Breast epithelium (tissue), 4 donors: ENCODE measurements at places on chromosomes 12 and 14. TPM values are rescaled to one million over a fixed set of nuclear protein-coding genes. Genes with fewer than 3 reads are reported as not detected.

Gene INSM2
- not detected for total RNA-seq

Gene TGFB3
- 35.7 TPM for total RNA-seq

Gene CD4
- total RNA-seq = 11.0 TPM

Gene RPS6KL1
- 3.3 TPM for total RNA-seq

Gene BMP4
- total RNA-seq = 17.0 TPM

Gene CEP170B
- 10.1 TPM for total RNA-seq

Gene VRK1
- total RNA-seq = 16.7 TPM

Gene TAS2R20
- 5.6 TPM for total RNA-seq

Gene CCDC177
- 0.33 TPM for total RNA-seq

- H3K27me3 ChIP-seq = no peaks in the 10 kb centered on the region
- H3K27ac ChIP-seq = no peak overlapping the region
- DNase-seq = no peak
- no peaks in the 10 kb centered on the region for H3K4me1 ChIP-seq
- no peaks in the 10 kb centered on the region for H3K36me3 ChIP-seq
Observed at GRCh38 chr12:55694188-55694515, 13.6 kb downstream of the ITGA7 start.

- H3K4me1 ChIP-seq = no peaks in the 10 kb centered on the region
- no peaks in the 10 kb centered on the region for H3K27me3 ChIP-seq
- H3K4me3 ChIP-seq = no peak overlapping the region
- H3K36me3 ChIP-seq = no peaks in the 10 kb centered on the region
Observed at GRCh38 chr12:113862590-113863454, 103.3 kb downstream of the RBM19 start.

DNA sequence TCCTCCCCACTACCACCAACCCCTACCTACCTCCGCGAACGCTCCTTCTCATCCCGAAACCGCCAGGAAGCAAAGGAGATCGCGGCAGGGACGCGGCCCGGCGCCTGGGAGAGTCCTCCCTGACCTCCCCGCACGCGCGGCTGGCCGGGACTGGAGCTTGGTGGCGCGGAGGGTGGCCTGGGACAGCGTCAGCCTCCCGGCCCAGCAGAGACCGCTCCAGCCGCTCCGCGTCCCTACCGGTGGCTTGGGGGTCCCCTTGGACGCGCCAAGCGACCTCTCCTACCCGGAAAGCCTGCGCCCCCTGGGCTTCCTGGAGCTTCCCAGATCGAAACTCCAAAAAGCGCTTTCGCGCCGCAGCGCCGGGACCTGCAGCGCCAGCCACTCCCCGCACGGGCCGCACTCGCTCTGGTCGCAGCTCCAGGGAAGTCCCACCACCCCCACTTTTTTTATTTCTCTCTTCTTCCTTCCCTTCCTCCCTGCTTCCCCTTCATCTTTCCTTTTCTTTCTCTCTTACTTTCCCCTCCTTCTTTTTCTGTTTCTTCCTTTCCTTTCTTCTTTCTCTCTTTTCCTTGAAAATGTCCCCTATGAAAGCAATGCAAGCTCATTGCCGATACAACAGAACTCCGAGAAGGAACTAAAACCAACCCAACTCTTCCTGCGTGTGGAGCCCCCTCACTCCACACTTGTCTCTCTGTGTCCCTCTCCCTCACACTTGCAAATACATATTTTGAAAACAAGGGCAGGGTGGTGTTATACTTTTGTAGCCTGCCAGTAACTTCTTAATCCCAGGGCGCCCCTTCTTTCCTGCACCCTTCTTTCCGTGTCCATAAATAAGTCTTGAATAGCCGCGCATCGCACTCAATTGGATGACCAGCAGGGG, 3.8 kb downstream of the DIO3 start:
- DNase-seq = no peak
- H3K27me3 ChIP-seq = peaks cover 65% of the 10 kb centered on the region
- no peaks in the 10 kb centered on the region for H3K36me3 ChIP-seq

DNA sequence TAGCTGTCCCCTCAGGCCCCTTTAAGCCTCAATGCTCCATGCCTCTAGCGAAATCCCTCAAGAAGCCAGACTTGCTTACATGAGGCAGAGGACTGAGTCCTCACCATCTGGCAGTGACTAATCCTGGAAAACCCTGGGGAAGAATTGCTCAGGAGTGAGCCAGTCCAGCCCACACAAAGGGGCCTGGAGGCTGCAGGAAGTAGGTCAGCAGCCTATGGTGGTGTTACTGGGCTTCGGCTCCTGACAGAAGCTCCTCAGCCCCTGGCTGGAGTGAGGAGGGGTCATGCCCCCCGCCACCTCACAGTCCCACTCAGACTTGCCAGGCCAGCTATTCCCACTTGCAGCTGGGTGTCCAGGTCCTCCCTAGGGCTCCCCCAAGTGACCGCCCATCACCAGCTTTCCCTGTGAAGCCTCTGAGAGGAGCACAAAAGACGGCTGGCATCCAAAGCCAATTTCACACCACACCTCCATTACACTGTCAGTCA, 250.5 kb downstream of the DPF3 start:
- H3K36me3 ChIP-seq = no peaks in the 10 kb centered on the region
- no peak overlapping the region for H3K27ac ChIP-seq
- peak; percentile 21 for DNase-seq
- H3K4me1 ChIP-seq = no peaks in the 10 kb centered on the region
- H3K4me3 ChIP-seq = no peak overlapping the region
- no peaks in the 10 kb centered on the region for H3K27me3 ChIP-seq

- no peak overlapping the region for H3K4me3 ChIP-seq
- H3K36me3 ChIP-seq = no peaks in the 10 kb centered on the region
- no peaks in the 10 kb centered on the region for H3K27me3 ChIP-seq
- DNase-seq = no peak
Observed at GRCh38 chr12:57614948-57615500, 3.8 kb downstream of the ARHGEF25 start.

GRCh38 chr12:57734591-57734990, 4.0 kb downstream of the AGAP2 start:
- H3K36me3 ChIP-seq = no peaks in the 10 kb centered on the region
- no peak overlapping the region for H3K27ac ChIP-seq
- H3K27me3 ChIP-seq = peaks cover 17% of the 10 kb centered on the region
- H3K4me3 ChIP-seq = no peak overlapping the region
- peaks cover 15% of the 10 kb centered on the region for H3K4me1 ChIP-seq
- DNase-seq = no peak

DNA sequence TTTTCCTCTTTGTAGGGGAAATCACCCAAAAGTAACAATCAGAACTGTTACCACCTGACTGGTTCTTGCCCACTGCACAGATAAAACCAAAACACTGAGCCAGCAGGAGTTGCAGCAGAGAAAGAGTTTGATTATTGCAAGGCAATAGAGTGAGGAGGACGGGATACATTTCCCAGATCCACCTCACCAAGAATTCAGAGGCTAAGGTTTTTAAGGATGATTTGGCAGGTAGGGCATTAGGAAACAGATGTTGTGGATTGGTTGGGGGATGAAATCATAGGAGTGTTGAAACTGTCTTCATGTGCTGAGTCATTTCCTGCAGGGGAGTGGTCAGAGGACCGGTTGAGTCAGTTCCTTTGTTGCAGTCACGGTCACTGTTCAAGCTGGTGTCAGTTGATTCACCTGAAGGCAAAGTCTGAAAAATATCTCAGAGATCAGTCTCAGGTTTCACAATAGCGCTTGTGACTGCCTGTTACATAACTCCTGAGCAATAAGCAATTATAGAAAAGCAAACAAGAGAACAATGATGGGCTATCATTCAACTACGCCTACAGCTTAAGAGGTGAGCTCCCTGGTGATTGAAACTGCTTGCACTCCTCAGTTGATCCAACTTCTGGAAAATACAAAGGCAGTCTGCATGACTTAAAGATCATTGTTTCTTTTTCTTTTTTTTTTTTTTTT, 20.3 kb upstream of the AMN1 start:
- no peaks in the 10 kb centered on the region for H3K27me3 ChIP-seq
- no peaks in the 10 kb centered on the region for H3K4me1 ChIP-seq
- H3K27ac ChIP-seq = peak overlapping the region; percentile 77
- no peak overlapping the region for H3K4me3 ChIP-seq
- DNase-seq = peak; percentile 75

DNA sequence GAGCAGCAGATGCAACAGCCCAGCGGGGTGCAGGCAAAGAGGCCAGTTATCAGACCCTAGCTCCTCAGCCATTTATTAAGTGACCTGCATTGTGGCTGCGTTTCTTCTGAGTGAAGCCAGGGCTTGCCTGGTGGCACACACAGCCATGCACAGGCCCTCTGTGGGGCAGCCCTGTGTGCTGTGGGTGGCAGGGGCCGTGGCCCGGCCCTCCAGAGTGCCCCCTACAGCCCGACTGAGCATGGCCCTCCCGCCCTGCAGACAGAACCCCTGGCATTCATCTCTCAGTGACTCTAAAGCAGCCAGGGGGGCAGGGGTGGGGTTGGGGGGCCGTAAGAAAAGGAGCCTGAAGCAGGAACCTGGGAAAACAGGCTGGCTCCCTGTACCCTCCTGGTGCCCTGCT, 226.0 kb upstream of the PWP1 start:
- no peak overlapping the region for H3K4me3 ChIP-seq
- H3K27me3 ChIP-seq = no peaks in the 10 kb centered on the region
- no peak for DNase-seq
- no peak overlapping the region for H3K27ac ChIP-seq
- no peaks in the 10 kb centered on the region for H3K4me1 ChIP-seq
- no peaks in the 10 kb centered on the region for H3K36me3 ChIP-seq

GRCh38 chr12:49901026-49901425, 2.7 kb downstream of the FAIM2 start:
- no peaks in the 10 kb centered on the region for H3K36me3 ChIP-seq
- DNase-seq = no peak
- H3K27me3 ChIP-seq = no peaks in the 10 kb centered on the region
- no peak overlapping the region for H3K4me3 ChIP-seq
- no peaks in the 10 kb centered on the region for H3K4me1 ChIP-seq

DNA sequence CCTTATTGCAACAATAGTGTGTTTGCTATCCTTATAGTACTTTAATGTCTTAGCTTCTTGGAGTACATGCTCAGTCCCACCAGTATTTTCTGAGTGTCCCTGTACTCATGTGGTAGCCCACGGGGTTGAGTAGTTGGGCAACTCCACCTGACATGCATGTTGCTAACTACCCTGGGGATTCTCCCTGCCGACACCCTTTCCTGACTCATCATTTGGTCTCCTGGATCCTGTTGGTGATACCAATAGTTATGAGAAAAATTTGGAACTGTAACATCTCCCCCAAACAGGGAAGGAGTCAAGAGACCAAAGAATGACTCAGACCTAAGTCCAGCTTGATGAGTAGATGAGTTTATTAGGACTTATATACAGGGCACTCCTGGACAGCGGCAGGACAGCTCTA, 101.6 kb downstream of the BRMS1L start:
- H3K27me3 ChIP-seq = no peaks in the 10 kb centered on the region
- H3K36me3 ChIP-seq = no peaks in the 10 kb centered on the region
- H3K4me3 ChIP-seq = no peak overlapping the region
- H3K4me1 ChIP-seq = no peaks in the 10 kb centered on the region

- H3K27me3 ChIP-seq = peaks cover 39% of the 10 kb centered on the region
- no peak overlapping the region for H3K4me3 ChIP-seq
- H3K4me1 ChIP-seq = no peaks in the 10 kb centered on the region
- no peak overlapping the region for H3K27ac ChIP-seq
- H3K36me3 ChIP-seq = no peaks in the 10 kb centered on the region
Observed at GRCh38 chr14:101454229-101454628, 107.1 kb upstream of the DIO3 start.

GRCh38 chr14:80202888-80203562, 8.3 kb downstream of the DIO2 start:
- H3K27ac ChIP-seq = no peak overlapping the region
- no peaks in the 10 kb centered on the region for H3K36me3 ChIP-seq
- H3K27me3 ChIP-seq = no peaks in the 10 kb centered on the region
- H3K4me3 ChIP-seq = no peak overlapping the region
- DNase-seq = no peak

DNA sequence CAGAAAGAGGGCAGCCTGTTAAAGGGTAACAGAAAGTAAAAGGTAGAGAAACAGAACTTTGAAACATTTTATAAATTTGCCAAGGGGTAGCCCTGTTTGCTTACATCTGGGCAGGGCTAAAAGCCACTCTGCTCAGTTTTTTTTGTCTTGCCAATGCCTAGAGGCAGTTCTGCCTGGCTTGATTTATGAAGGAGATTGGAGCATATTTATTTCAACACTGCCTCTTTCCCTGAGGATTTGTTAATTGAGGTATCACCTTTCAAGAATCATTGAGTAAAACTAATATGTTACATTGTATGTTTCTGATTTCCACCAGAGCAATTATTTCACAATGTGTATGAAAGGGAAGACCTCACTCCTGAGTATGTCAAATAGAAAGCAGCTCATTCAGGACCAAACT, 160.8 kb downstream of the GXYLT1 start:
- H3K4me3 ChIP-seq = no peak overlapping the region
- H3K27ac ChIP-seq = no peak overlapping the region
- no peak for DNase-seq
- no peaks in the 10 kb centered on the region for H3K36me3 ChIP-seq
- no peaks in the 10 kb centered on the region for H3K27me3 ChIP-seq

DNA sequence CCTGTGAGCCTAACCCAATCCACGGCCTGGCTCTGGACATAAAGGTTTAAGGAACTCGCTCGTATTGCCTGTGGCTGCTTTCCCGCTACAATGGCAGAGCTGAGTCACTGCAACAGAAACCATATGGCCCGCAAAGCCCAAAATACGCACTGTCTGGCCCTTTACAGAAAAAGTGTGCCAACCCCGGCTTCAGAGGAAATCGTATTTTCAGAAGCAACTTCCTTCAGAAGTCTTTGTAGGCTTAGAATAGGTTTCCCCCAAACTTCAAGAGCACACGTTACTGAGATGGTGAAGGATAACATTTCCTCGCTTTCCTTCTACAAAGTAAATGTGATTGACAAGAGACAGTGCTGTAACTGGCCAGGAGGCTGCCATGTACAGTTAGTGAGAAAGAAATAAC, 34.8 kb upstream of the TESC start:
- no peak overlapping the region for H3K27ac ChIP-seq
- no peaks in the 10 kb centered on the region for H3K27me3 ChIP-seq
- H3K4me3 ChIP-seq = no peak overlapping the region
- H3K36me3 ChIP-seq = no peaks in the 10 kb centered on the region
- no peak for DNase-seq
- H3K4me1 ChIP-seq = no peaks in the 10 kb centered on the region

- no peak for DNase-seq
- no peaks in the 10 kb centered on the region for H3K27me3 ChIP-seq
- H3K4me3 ChIP-seq = no peak overlapping the region
- H3K27ac ChIP-seq = no peak overlapping the region
- no peaks in the 10 kb centered on the region for H3K36me3 ChIP-seq
Observed at GRCh38 chr14:102374264-102374663, 11.5 kb downstream of the TECPR2 start.

DNA sequence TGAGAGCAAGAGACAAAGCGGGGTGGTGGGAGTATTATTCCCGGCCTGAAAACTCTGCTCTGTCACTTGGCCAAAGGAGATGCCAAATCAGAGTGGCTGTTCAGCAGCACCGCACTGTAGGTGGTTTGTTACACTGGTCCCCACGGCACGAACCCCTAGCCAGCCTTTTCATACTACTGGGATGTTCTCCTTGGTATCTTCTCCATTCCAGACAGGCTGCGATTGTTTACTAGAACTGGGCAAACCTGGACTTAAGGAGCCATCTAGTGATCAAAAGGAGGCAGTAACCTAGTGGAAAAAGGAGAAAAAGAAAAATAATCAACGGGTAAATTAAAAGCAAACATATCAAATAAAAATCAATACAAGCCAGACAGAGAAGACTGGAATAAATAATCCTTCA, 58.9 kb upstream of the TMTC2 start:
- H3K36me3 ChIP-seq = no peaks in the 10 kb centered on the region
- H3K4me1 ChIP-seq = no peaks in the 10 kb centered on the region
- H3K4me3 ChIP-seq = no peak overlapping the region
- no peak overlapping the region for H3K27ac ChIP-seq

GRCh38 chr12:20436316-20436715, 68.0 kb downstream of the PDE3A start:
- DNase-seq = no peak
- no peaks in the 10 kb centered on the region for H3K36me3 ChIP-seq
- H3K27me3 ChIP-seq = no peaks in the 10 kb centered on the region
- H3K4me3 ChIP-seq = no peak overlapping the region
